ENCODE measurements at places on chromosomes 16 and 17.
A peak's percentile ranks its signal among the peaks of the same experiment; 100 is the strongest.

GRCh38 chr17:76924345-76925342, 56.4 kb downstream of the MGAT5B start:
- H3K27ac ChIP-seq: no peak overlapping the region
- H3K4me3 ChIP-seq: no peak overlapping the region
- H3K36me3 ChIP-seq: no peaks in the 10 kb centered on the region
- DNase-seq: no peak

DNA sequence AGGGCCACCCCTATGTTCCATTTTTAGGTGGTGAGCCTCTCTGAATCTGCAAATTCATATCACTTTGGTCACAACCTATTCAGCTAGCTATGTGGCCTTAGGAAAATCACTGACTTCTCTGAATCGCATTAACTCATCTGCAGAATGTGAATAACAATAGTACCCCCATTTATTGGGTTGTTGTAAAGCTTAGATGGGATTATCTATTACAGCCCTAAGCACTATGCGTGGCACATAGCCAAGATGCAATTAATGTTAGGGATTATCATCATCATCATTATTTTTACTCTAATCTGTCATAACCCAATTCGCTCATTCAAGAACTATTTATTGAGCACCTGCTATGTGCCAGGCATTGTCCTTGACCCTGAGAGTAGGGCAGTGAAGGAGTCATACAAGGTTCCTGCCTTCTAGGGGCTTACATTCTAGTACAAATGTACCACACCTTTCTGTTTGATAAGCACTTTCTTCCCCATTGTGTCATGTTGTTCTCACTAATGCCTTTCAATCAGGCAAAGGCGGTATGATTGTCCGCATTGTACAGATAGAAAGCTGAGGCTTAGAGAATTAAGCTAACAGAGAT, 38.5 kb downstream of the CHD9 start:
- H3K4me3 ChIP-seq: no peak overlapping the region
- H3K36me3 ChIP-seq: no peaks in the 10 kb centered on the region
- no peaks in the 10 kb centered on the region for H3K27me3 ChIP-seq
- H3K4me1 ChIP-seq: peaks cover 21% of the 10 kb centered on the region
- no peak for DNase-seq

GRCh38 chr17:81400996-81401722, 5.9 kb downstream of the BAHCC1 start:
- H3K27me3 ChIP-seq: no peaks in the 10 kb centered on the region
- no peaks in the 10 kb centered on the region for H3K36me3 ChIP-seq
- H3K4me1 ChIP-seq: peaks cover 9% of the 10 kb centered on the region
- no peak overlapping the region for H3K4me3 ChIP-seq

DNA sequence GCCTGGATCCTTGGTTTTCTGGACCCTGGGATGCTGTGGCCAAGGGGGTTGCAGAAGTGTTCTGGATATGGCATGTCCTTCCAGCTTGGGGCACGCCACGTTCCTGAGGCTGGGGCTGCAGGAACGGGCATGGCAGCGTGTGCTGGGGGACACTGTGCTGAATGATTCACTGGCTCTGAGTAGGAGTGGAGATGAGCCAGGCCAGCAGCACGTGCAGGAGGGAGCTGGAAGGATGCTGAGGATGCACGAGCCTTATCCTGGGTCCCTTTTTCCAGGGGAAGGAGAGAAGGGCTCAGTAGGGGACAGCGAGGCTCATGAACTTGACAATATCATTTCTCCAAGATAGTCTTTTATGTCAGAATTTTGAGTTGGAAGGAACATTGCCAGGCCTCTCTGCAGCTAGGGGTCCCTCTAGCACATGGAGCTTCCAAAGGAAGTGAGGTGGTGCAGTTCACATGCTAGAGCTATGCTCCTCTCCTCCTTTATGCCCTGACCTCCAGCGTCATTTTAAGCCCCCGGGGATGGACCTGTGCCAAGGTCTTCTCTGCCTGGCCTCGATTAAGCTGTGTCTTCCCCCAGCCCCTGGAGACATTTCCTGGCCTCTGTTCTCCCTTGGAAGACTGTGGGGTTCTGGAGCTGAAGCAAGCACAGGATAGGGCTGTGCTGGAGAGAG, 125.9 kb downstream of the OR1D5 start:
- H3K27ac ChIP-seq: no peak overlapping the region
- no peaks in the 10 kb centered on the region for H3K4me1 ChIP-seq
- H3K27me3 ChIP-seq: no peaks in the 10 kb centered on the region
- no peaks in the 10 kb centered on the region for H3K36me3 ChIP-seq

- H3K36me3 ChIP-seq: no peaks in the 10 kb centered on the region
- H3K4me3 ChIP-seq: no peak overlapping the region
- no peak overlapping the region for H3K27ac ChIP-seq
- no peaks in the 10 kb centered on the region for H3K4me1 ChIP-seq
- no peaks in the 10 kb centered on the region for H3K27me3 ChIP-seq
Observed at GRCh38 chr16:12152740-12153139, 176.2 kb downstream of the SNX29 start.

GRCh38 chr17:67718325-67718941, 697 bp downstream of the NOL11 start:
- peak overlapping the region; percentile 56 for H3K27ac ChIP-seq
- peak overlapping the region; percentile 79 for H3K4me3 ChIP-seq
- peaks cover 8% of the 10 kb centered on the region for H3K36me3 ChIP-seq
- peak; percentile 83 for DNase-seq
- H3K4me1 ChIP-seq: no peaks in the 10 kb centered on the region
- H3K27me3 ChIP-seq: no peaks in the 10 kb centered on the region

GRCh38 chr16:51543971-51544370, 392.9 kb upstream of the SALL1 start:
- peak overlapping the region; percentile 18 for H3K27ac ChIP-seq
- no peaks in the 10 kb centered on the region for H3K36me3 ChIP-seq
- DNase-seq: no peak
- H3K4me3 ChIP-seq: no peak overlapping the region
- H3K27me3 ChIP-seq: no peaks in the 10 kb centered on the region

DNA sequence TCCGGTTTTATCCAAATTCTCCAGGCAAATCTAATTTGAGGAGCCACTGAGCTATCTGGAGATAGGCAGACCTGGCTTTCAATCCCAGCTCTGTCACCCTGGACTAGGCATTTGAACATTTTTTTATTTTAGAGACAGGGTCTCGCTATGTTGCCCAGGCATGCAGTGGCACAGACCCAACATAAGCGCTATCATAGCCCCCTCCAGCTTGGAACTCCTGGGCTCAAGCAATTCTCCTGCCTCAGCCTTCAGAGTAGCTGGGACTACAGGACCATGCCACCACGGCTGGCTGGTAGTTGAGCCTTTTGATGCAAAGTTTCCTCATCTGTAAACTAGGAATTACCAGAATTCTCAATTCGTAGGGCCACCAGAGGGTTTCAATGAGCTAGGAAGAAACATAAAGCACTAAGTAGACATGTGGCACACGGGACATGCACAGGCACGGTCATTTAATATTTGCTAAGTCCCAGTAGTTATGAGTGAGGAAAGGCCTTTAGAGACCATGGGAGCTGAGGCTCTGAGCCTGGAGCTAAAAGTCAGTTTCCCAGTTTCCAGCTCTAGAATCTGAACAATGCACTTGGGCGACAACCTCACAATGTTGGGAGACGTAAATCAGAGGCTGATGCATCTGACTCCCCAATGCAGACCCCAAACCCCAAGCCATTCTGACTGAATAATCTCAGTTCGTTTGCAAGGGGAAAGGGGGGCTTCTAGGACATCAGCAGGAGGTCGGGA, 1.1 kb downstream of the ELOB start:
- no peaks in the 10 kb centered on the region for H3K27me3 ChIP-seq
- no peak for DNase-seq
- peak overlapping the region; percentile 74 for H3K4me3 ChIP-seq
- peaks cover 4% of the 10 kb centered on the region for H3K4me1 ChIP-seq
- H3K36me3 ChIP-seq: peaks cover 10% of the 10 kb centered on the region

- H3K27ac ChIP-seq: peak within 1 kb of the TSS; percentile 55
- H3K4me3 ChIP-seq: peak within 1 kb of the TSS; percentile 77
- H3K4me1 ChIP-seq: no peaks in the 10 kb centered on the region
- no peaks in the 10 kb centered on the region for H3K36me3 ChIP-seq
- DNase-seq: peak; percentile 82
Observed at GRCh38 chr16:47143677-47144558, at the start of gene NETO2. Gene NETO2 (minus strand): TSS chr16:47143945. CDS start chr16:47143612, 333 bp downstream.

- H3K27me3 ChIP-seq: no peaks in the 10 kb centered on the region
- peak; percentile 1 for DNase-seq
- no peak overlapping the region for H3K27ac ChIP-seq
- no peaks in the 10 kb centered on the region for H3K4me1 ChIP-seq
- H3K36me3 ChIP-seq: no peaks in the 10 kb centered on the region
Observed at GRCh38 chr16:24286741-24287405, 30.7 kb downstream of the CACNG3 start.

DNA sequence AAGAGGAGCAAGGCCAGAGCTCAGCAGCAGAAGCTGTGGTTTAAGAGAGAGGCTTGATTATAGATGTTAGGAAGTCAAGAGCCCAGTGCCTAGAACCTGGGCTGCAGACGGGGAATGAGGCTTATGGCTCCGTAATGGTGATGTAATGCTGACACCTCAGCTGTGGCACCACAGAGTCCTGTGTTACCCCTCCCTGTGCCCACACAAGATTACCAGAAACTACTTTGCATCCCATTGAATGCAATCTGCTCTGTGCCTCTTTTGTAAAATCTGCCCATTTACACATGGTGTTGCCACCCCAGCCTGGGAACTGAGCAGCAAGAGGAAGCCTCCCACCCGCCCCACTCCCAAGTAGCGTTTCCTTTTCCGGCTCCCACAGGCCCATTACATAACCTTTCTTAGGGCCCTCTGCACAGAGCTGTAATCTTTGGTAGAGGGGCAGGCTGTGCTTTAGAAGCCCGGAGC, 57.0 kb downstream of the PITPNC1 start:
- H3K4me3 ChIP-seq: no peak overlapping the region
- no peaks in the 10 kb centered on the region for H3K4me1 ChIP-seq
- H3K27ac ChIP-seq: no peak overlapping the region
- peak; percentile 24 for DNase-seq
- H3K27me3 ChIP-seq: no peaks in the 10 kb centered on the region
- H3K36me3 ChIP-seq: no peaks in the 10 kb centered on the region

DNA sequence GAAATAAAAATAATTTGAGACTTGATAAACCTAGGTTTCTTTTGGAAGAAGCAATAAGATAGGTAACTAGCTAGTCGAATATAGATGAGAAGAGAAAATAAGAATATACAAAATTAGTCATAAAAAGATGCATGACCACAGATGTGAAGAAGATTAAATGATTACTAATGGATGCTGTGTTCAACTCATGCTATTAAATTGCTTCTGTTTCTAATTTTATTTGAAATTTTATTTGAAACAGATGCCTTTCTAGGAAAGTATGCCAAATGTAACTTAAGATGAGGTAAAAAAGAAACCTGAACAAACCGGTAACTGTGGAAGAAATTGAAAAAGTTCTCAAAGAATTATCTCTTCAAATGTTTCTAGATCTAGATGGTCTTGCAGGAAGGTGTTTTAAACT, 91.6 kb downstream of the OR1D5 start:
- no peaks in the 10 kb centered on the region for H3K4me1 ChIP-seq
- H3K4me3 ChIP-seq: no peak overlapping the region
- no peaks in the 10 kb centered on the region for H3K27me3 ChIP-seq

GRCh38 chr17:82375359-82376041, 3.9 kb downstream of the UTS2R start:
- no peak for DNase-seq
- no peaks in the 10 kb centered on the region for H3K4me1 ChIP-seq
- H3K27me3 ChIP-seq: peaks cover 15% of the 10 kb centered on the region
- H3K27ac ChIP-seq: no peak overlapping the region
- H3K36me3 ChIP-seq: no peaks in the 10 kb centered on the region

DNA sequence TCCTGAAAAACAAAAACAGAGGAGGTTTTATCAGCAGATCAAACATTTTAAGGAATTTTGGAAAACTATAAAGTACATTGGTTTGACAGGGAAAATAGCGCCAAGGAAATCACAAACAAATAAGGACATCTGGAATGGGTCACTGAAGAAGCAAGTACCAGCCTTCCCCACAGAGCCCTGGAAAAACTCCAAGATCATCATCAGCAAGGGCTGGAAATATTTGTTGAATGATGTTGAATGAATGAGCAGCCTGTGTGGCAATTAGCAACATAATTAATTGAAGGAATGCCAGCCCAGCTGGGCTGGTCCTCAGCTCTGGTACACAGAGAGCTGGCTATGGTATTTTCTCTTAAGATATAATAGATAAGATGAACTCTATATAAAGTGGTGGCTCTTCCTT, 290.4 kb downstream of the HS3ST3A1 start:
- no peaks in the 10 kb centered on the region for H3K27me3 ChIP-seq
- no peak overlapping the region for H3K4me3 ChIP-seq
- H3K27ac ChIP-seq: no peak overlapping the region
- DNase-seq: no peak

- H3K27me3 ChIP-seq: no peaks in the 10 kb centered on the region
- DNase-seq: no peak
- no peaks in the 10 kb centered on the region for H3K36me3 ChIP-seq
- H3K27ac ChIP-seq: no peak overlapping the region
Observed at GRCh38 chr16:81548551-81548875, 103.9 kb downstream of the CMIP start.

- no peaks in the 10 kb centered on the region for H3K4me1 ChIP-seq
- H3K4me3 ChIP-seq: no peak overlapping the region
- no peak overlapping the region for H3K27ac ChIP-seq
- no peaks in the 10 kb centered on the region for H3K27me3 ChIP-seq
- DNase-seq: no peak
- no peaks in the 10 kb centered on the region for H3K36me3 ChIP-seq
Observed at GRCh38 chr17:9273428-9274391, 252.4 kb downstream of the NTN1 start.

GRCh38 chr16:50944436-50944835, 202.6 kb downstream of the CYLD start:
- H3K36me3 ChIP-seq: no peaks in the 10 kb centered on the region
- H3K27me3 ChIP-seq: no peaks in the 10 kb centered on the region
- no peaks in the 10 kb centered on the region for H3K4me1 ChIP-seq
- H3K27ac ChIP-seq: no peak overlapping the region
- no peak overlapping the region for H3K4me3 ChIP-seq
